Natural killer cell (primary cell): ENCODE measurements at places on chromosomes 4 and X.

GRCh38 chr4:107589269-107589668, 130.8 kb downstream of the PAPSS1 start:
- no peak for DNase-seq

GRCh38 chr4:152360045-152360410, 175.9 kb downstream of the FBXW7 start:
- no peak for DNase-seq

- DNase-seq: no peak
Measured at GRCh38 chr4:40502934-40503333, 126.7 kb downstream of the RBM47 start.

- DNase-seq: no peak
Measured at GRCh38 chr4:142194905-142195304, 558.5 kb downstream of the IL15 start.

- no peak for DNase-seq
Measured at GRCh38 chr4:43351970-43352806, 459.7 kb downstream of the GRXCR1 start.

- no peak for DNase-seq
Measured at GRCh38 chrX:38627683-38628082, 66.3 kb downstream of the TSPAN7 start.

DNA sequence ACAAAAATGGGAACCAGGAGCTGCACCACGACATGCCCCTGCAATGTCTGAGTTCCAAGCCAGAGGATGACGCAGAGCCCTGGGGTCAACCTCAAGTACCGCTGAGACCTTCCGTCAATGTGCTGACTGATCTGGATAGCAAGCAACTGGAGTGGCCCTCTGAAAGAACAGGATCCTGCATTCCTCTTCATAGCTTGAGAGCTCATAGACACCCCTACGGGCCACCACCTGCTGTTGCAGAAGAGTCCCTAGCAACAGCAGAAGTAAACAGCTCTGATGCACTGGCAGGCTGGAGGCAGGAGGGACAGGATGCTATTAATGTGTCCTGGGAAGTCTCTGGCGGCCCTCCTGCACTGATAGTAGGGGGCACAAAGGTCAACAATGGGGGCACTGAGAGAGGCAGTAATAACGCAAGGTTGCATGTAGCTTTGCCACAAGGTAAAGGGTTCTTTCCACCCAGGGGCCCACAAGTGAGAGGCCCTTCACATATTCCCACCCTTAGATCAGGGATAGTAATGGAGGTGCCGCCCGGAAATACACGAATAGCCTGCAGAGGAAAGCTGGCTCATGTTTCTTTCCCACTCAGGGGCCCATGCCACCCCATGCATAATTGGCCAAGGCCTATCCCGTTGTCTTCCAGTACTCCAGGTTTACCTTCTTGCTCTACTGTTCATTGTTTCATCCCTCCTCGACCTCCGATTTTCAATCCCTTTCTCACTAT, 1.3 kb downstream of the PRR32 start:
- no peak for DNase-seq

GRCh38 chr4:150379454-150379853, 202.5 kb upstream of the MAB21L2 start:
- DNase-seq: no peak

DNA sequence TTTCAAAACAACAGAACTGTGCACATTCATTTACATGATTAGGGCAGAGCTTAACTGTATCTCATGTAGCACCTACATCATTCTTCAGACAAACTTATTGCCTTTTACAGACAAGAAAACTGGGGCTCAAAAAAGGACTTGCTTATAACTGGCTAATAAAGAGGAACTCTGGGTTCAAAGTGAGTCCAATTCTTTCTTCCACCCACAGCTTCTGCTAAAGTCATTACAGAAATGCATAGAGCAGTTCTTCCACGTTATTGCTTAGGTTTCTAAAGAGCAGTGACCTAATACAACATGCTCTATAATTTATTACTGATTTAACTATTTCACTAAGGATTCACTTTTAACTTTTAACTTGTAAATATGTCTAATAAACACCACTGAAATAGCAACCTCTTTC, 60.6 kb downstream of the ELOVL6 start:
- DNase-seq: no peak

- DNase-seq: no peak
Measured at GRCh38 chrX:23935106-23935505, 27.3 kb downstream of the CXorf58 start.
